Activated naive CD8-positive, alpha-beta T cell treated with anti-CD3 and anti-CD28 coated beads, Interleukin-2, amount 50 U/mL, for 16 hours (primary cell): ENCODE measurements at places on chromosomes 4 and X.

DNA sequence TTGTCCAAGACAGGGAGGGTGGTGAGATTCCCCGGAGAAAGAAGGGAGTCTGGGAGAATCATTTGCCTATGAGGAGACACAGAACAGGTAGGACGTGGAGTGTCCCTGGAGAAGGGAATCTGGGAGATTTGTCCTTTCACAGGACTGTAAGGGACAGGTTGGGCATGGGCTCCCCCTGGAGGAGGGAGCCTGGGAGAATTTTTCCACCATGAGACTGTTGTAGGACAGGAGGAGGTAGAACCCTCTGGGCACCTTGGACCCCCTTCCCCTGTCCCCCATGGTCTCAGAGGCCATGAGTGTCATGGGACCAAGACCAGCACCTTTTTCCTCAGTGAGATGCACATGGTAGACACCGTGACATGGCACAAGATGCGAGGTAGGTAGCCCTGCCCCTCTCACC is 2.8 kb downstream of the PORCN start:
- DNase-seq: no peak

DNA sequence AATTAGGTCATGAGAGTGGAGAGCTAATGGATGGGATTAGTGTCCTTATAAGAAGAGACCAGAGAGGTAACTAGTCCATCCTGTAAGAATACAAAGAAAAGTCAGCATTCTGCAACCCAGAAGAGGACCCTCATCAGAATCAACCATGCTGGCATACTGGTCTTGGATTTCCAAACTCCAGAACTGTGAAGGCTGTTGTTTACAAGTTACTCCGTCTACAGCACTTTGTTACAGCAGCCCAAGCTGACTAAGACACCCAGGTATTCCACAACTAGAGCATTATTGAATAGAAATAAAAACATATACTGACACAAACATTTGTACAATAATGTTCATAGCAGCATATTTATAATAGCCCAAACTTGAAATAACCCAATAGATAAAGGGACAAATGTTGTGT is 9.2 kb downstream of the TMEM156 start:
- no peak for DNase-seq

DNA sequence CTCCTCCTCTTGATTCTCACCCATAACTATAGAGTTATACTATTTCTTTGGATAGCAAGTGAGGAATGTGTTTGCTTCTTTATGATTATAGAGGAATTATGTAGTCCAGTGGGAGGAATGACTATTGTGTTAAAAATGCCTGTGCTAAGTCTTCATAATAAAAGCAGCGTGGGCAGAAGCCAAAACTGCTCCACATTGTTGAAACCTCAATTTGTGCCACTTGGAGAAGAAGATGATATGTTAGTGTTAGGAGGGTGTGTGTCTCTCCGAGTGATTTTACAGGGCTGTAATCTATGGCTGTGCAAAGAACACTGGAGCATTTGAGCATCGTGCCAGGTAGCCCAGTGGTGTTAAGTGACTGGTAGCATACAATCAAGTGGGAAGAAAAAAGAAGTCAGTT is 74.3 kb downstream of the FRAS1 start:
- DNase-seq: no peak

GRCh38 chr4:5084911-5085475 is 33.7 kb downstream of the STK32B start:
- DNase-seq: no peak

GRCh38 chrX:39133971-39134370 is 332.7 kb downstream of the MID1IP1 start:
- DNase-seq: no peak

DNA sequence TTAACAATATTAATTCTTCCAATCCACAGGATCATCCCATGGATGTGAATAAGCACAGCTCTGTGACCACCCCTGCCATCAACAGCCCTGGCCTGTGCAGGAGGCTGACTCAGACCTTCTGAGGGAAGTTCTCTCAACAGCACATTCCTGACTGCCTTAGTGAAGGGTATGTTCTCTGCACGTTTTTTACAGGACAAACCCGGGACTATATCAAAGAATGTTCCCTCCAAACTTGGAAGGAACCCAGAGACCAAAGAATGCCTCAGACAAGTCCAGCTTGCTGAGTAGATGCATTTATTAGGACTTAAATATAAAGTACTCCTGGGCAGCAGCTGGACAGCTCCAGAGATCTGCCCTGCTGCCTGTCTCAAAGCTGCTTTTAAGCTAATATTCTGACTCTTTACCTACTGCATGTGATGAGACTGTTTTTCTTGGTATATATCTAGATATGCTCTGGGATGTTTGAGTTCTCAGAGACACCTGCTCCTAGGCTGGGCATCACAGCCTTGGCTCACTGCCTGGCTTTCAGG is 1127.8 kb upstream of the PRKX start:
- DNase-seq: no peak

GRCh38 chrX:107669885-107670628 is 41.7 kb downstream of the PRPS1 start:
- no peak for DNase-seq

DNA sequence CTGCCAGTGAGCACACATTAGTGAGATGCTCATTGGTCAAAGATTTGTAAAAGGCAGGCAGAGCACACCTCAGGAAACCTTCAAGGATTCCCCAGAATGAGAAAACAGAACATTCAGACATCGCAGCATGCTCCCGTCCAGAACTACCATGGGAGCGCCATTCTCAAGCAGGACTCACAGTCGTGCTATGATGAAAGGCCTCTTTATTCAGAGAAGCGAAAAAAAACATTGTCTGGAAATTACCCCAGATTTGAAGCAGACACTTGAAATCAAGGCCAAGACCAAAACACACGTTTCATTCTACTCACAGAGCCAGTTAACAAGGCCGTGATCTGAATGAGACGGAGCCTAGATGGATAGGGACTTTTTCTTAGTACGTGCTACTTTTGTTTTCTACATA is 961.8 kb upstream of the TENM3 start:
- DNase-seq: no peak

- no peak for DNase-seq
Measured at GRCh38 chrX:20594985-20595384, 328.3 kb upstream of the RPS6KA3 start.

- DNase-seq: no peak
Measured at GRCh38 chr4:12123707-12124106, 695.0 kb upstream of the HS3ST1 start.

DNA sequence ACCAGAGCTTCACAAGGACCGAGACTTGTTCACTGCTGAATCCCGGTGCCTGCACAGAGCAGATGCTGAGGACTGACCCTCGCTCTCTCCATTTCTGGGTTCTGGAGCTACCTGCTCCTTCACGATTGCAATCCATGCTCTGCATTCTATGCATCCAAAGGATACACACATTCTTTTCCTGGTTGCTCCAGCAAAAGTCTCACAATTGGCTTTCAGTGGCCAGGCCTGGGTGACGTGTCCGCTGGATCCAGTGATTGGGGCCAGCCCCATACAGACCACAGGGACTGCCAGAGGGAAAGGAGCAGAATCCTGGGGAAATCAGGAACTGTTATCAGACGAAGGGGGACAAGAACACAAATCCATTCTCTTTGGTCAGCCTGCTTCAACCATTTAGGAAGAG is 14.9 kb upstream of the CDKN2AIP start:
- no peak for DNase-seq

DNA sequence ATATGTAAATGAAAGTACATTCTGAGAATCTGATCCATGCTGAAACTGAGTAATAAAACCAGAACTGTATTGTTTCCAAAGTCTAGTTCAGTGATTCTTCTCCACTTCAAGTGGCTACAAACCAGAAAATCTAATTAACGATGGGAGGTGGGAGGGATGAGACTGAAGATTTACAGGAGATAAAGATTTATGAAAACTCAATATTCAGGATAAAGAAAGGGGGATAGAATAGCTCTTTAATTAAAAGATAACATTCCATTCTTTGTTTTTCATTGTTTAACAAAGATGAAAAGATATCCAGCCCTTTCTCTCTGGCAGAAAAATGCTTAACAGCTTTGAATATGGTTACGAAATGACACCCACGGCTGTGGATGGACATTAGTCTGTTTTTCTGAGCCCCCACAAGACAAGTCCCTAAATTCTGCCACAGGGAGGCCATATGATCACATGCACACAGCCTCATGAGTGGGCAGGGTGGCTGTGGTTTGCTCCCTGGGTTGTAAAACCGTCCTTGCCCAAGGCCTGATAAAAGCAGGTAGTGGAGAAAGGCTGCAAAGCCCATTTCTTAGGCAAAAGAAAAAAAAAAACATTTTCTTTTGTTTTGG is 36.4 kb downstream of the TMEM150C start:
- no peak for DNase-seq

GRCh38 chr4:109315341-109315740 is 12.9 kb upstream of the COL25A1 start:
- no peak for DNase-seq

GRCh38 chrX:110133735-110134370 is 130.9 kb downstream of the TMEM164 start:
- no peak for DNase-seq

- DNase-seq: no peak
Measured at GRCh38 chrX:19514791-19515614, at the start of gene MAP3K15. MAP3K15 (minus strand) TSS chrX:19515508; CDS start chrX:19515261, 247 bp downstream.

- DNase-seq: no peak
Measured at GRCh38 chr4:99507762-99508161, 3.1 kb upstream of the C4orf17 start.

DNA sequence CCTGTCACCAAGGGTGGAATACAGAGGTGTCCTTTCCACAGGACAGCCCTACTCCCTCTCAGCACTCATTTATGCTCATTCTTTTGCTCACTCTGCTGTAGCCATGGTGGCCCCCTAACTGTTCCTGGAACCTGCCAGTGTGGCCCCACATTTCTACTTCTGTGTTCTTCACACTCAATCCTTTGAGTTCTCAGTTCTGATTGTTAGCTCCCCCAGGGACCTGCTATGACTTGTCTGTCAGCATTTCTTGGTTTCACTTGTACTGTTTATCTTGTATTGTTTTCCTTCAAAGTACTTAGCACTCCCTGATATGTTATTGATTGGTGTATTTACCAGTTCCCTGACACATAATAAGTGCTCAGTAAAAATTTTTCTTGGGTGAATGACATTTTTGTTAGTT is 14.9 kb downstream of the VBP1 start:
- no peak for DNase-seq

GRCh38 chr4:179071131-179071530 is 1628.9 kb upstream of the AGA start:
- no peak for DNase-seq
